ENCODE measurements at places on chromosomes 7 and 10. TPM values are rescaled to one million over a fixed set of nuclear protein-coding genes. Genes with fewer than 3 reads are reported as not detected.

GRCh38 chr7:101861218-101861775, 43.9 kb downstream of the CUX1 start:
- DNase-seq: no peak

GRCh38 chr7:5580714-5581395, 157.2 kb upstream of the TNRC18 start:
- DNase-seq: no peak

GRCh38 chr10:67433276-67433675, 262.7 kb downstream of the CTNNA3 start:
- no peak for DNase-seq

DNA sequence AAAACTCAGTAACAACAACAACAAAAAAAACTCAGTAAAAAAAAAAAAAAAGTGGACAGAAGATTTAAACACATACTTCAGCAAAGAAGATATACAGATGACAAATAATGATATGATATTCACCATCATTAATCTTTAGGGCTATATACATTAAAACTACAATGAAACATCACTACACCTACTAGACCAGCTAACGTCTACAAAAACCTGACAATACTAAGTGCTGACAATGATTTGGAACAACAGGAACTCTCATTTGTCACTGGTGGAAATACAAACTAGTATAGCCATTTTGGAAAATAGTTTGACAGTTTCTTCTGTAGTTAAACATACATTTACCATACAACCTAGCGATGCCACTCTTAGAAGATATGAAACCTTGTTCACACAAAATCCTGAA, 171.8 kb upstream of the RHEB start:
- no peak for DNase-seq

ADAM12 gene
- polyA plus RNA-seq: 22.5 TPM

Measured in renal cortex interstitium (tissue), 15 donors.